ENCODE measurements at places on chromosomes 5 and 9.

- peak; percentile 47 for DNase-seq
These were observed 90.3 kb downstream of the FBXO38 start for GRCh38 chr5:148474025-148474511.

DNA sequence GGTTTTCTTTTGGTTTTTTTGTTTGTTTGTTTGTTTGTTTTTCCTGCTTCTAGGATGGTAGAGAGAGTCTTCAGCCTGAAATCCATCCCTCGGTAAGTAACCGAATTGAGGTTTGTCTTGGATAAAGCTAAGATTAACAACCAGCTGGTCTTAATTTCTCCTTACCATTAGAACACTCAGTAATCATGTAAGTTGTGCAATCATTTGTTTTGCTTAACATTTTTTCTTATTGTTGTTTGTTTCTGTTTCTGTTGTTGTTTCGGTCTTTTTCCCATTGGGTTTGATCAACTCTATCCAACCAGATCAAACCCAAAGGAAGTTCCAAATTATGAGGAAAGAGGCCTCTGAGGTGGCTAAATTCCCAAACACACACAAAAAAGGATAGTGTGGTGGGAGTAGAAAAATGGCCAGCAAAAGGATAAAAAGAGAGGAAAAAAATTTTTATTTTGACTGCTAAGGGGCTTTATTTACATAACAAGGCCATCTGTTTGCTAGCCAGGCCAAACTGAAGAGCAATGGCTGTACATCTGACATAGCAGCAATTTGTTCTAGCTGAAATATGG lies 49.6 kb upstream of the ANKRD31 start:
- DNase-seq = no peak

DNA sequence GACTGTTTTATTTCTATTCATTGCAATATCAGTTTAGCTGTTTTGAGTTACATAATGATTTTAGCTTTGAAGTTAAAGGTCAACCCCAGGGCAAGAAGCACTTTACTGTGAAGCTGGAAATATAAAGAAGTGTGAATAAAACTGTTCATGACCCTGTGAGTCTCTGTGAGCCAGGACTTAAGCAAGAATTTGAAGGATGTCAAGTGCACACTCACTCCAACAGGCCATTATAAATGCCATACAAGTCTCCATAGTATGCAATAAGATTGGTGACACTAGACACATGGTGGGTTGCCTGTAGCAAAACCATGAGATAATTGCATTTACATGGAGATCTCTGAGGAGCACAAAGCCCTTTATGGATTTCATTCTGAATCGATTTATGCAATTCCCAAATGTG lies 318.7 kb upstream of the ITGA1 start:
- no peak for DNase-seq

DNA sequence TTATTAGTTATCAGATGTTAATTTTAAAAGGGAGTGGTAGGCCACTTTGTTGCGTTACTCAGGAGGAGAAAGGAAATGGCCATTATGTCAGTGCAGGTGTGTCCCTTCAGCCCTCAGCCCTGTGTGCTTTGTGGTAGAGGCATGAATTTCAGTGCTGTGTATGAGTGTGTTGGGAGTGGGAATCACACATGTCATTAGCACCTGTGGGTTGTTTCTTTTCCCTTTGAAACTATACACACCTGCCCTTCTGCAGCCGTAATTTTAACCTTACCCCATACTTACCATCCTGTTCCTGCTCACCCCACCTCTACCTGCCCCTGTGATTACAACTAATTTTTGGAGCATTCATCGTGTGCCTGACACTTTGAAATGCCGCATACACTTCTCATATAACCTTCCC lies 156.4 kb downstream of the ARHGAP26 start:
- DNase-seq = no peak

- no peak for DNase-seq
These were observed 42.1 kb upstream of the OLFM1 start for GRCh38 chr9:135045264-135045927.

DNA sequence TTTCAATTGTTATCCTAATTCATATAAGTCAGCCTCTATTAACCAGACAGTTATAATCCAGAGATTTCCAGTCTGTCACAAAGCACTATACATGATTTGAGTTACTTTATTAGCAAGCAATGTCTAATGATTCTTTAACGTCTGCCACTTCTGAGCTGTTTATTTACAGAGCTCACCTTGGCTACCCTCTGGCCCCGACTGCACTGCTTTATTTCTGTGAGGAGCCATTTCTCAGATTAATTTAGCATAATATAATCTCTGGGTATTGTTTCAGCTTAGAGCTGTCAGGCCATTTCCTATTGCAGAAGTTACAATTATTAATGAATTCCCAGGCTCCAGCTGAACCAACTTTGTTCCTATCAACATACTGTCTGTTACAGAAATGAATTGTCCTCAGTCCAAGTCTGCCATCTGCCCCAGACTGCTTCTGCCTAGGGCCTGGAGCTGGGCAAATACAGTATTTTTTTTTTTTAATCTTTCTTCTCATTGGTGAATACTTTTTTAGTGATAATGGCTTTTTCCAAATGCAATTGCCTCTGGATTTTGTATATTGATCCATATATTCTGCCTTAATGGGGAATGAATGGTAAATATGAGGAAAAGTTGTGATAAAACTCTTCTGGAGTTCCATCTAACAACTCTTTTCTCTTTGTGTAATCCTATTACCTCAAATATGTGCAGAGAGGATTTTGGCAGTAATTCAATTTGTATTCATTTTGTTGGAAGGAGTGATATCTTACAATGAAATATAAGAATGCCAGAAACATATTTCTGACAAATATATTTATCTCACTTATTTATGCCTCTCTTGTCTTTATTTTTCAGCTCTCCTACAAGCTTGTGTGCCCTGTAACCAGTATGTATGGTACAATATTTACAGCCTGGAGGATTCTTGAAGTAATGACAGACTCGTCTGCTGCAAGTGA lies 104.7 kb downstream of the FOCAD start:
- DNase-seq = no peak

- no peak for DNase-seq
These were observed 487.9 kb downstream of the ARHGEF28 start for GRCh38 chr5:74113927-74114326.

DNA sequence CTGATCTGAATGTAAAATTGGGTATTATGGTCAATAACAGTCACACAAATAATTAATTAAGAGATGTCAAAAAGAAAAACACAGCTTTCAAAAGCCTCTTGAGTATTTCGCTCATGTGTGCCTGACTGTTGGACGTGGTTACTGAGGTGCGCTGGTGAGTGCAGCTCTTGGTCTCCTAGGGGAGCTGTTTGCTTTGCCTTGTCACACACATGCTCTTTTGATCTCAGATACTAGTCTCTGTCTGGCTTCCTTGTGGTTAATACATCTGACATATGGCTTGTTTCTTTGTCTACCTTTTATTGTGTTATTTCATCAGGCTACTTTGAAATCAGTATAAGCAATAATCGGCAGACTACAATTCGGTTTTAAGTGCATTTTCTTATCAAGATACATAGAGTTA lies 51.5 kb downstream of the PCSK1 start:
- DNase-seq = no peak

DNA sequence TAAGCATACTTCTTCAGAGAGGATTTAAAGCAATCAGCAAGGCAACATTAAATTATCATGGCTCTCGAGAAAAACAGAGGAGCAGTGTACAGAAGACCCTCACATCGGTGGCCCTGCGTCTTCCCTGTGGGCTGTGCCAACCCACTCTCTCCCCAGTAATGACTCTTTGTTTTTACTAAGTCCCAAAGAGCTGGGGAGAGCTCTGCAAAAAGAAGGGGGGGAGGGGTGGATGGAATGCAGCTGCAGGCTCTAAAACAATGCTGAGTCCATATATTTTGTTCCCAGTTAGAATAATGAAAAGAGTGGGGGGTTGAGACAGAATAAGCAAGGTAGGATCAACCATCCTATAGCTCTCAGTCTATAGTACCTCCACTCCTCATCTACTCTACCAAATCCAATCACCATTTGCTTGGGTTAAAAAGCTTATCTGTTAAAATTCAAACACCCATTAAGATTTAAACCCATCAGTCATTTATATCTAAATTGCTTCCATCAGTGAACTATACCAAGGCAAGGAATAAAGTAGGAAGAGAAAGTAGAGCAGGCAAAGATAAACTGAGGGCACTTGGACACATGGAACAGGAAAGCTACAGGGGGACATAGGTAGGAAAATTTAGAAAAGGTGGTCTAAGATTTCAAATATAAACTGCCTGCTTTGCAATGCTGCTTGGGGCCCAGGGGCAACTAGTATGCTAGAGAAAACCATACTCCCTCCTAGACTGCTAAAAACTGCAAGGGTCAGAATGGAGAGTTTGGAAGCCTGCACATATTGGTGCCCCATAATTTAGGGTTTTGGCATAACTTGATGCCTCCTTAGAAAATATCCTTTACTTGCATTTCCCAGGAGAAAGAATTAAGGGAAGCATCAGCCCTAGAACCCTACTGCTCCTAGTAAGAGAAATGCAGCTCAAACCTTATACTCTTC lies 20.6 kb downstream of the ELL2 start:
- DNase-seq = no peak

DNA sequence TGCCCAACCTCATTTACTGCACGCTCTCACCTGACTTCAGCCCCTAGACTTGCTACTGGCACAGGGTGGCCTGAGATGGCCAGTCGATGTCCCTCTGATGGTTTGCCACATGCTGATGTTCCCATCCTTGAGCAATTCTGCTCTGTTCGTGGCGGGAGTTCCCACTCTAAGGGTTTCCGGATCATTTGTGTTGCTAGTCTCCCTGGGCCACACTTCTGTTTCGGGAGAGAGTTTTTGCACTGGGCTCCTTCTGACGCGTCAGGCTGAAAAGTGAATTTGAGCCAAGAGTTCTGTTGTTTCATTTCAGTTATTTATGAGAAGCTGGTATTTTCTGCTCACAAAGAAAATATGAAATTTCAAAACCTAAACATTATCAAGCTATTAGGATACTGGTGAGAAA lies 597.7 kb downstream of the BNC2 start:
- no peak for DNase-seq

- DNase-seq = peak; percentile 10
These were observed 23.4 kb downstream of the CDK20 start for GRCh38 chr9:87950765-87951488.

GRCh38 chr5:3511934-3512333 lies 83.7 kb upstream of the IRX1 start:
- DNase-seq = no peak

GRCh38 chr5:170275376-170275994 lies 22.1 kb downstream of the LCP2 start:
- DNase-seq = no peak

DNA sequence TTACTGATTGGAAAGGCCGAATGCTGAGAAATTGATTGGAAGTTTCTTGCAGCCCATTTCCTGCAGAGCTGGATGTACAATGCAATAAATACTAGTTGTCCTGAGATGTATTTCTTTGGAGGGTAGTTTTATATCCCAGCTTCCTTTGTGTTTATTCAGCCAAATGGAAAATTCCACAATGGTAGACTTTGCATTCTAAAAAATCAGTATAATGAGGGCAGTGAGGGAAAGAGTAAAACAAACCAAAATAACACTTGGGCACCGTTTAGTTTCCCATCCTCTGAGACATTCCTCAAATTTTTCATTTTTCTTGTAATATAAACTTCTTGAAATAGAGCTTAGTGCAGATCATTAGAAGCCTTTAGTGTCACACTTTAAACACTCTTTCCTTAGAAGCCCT lies 379.4 kb downstream of the EBF1 start:
- DNase-seq = no peak

DNA sequence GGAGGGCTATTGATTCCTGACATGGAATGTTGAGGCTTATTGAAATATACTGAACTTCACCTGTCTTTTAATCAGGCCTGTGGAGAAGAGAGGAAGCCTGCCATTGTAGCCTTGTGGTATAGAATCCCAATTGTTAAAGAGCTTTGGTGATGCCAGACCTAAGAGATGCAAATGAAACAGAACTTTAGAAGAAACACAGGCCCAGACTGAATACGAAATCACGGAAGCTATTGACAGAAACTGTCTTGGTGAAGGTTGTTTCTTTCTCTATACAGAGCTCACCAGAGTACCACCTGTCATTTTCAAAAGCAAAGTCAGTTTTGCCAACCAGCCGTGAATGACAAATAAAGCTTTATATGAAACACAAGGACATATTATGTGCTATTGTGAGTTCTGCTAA lies 660.3 kb downstream of the ISL1 start:
- no peak for DNase-seq
